CD4-positive, alpha-beta T cell treated with Interleukin-12 subunit alpha and Interleukin-12 subunit beta, for 1 hour (primary cell): ENCODE measurements at places on chromosomes 12 and 14.

- DNase-seq: no peak
Observed at GRCh38 chr14:102696856-102697495, 80.3 kb upstream of the TRAF3 start.

DNA sequence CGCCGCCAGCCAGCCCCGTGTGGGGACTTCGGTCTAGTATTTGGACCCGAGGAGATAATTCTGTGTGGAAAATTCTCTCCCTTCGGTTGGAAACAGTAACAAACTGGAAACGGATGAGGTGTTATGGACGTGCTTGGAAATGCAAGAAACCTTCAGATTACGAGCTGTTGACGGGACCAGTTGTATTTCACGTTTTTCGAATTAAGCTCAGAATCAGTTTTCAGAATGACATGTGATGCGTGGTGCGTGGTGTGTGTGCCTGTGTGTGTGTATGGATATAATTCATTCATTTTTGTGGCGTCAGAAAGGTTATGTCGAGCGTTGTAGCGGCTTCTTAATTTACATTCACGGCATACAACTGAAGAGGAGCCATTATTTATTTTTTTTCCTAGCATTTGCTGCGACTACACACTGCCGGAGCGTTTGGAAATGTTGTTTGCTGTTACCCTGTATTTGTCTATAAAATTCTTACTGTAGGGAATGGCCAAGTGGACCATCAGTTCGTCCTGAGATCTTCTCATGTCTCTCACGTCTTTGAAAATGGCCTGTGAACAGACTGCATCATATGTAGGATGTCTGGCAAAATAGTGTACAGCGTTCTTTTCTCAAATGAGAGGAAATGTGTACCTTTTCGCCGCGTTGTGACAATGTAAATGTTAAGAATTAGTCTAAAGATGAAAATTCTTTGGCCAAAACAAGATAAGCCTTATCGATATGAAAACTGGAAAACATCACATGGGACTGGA lies 1.3 kb downstream of the TRAF3 start:
- DNase-seq: peak; percentile 30

DNA sequence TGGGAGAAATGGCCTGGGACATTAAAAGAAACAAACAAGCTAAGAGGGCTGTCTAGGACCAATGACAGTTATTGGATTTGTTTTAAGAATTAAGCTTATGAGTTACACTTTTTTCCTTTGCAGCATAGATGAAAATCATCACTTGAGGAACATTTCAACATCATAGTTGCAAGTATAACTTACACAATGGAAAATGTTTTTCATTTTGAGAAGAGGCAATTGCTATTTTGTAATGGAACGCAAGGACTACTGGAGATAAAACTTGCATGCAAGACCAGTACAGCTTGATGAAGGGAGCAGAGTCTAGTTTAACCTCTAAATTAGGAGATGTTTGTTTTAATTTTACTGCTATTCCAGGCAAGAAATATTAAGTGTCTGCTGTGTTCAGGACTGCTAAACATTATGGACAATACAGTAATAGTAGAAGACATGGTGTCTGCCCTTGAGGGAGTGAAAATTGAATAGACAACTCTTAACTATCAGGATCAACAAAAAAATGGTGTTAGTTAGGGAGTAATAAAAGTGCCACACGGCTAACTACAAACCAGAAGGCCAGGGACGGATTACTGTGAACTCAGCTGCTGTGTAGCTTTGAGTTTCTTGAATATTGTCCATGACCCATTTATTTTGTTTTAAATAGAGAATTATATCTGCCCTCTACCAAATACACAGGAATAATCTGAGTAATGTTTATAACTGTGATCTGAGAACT lies 374.5 kb downstream of the RAD51B start:
- no peak for DNase-seq

GRCh38 chr14:61706096-61706690 lies 10.9 kb downstream of the HIF1A start:
- no peak for DNase-seq

DNA sequence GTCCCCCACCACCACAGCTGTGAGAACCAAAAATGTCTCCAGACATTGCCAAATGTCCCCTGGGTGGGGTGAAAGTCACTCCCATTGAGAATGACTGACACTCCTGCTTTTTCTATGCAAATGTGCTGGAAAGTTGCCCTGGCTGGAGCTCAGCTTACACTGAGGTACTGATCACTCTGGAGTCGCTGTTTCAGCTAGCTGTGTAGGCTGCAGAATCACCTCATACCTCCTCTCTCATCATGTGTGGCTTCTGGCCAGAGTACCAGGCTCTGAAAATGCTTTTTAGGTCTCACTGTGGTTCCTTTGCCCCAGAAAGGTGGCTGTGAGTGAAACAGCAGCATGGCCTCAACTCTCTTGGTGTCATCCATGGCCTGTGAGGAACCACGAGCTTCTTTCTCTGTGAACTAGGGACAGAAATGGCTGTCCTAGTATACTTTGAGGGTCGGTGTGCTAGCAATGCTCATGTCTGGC lies 414.4 kb downstream of the DPF3 start:
- DNase-seq: no peak

GRCh38 chr12:101038289-101038871 lies 171.7 kb downstream of the SLC5A8 start:
- no peak for DNase-seq
